Chondrocyte (in vitro differentiated cells): ENCODE measurements at places on chromosomes 2 and 18.

DNA sequence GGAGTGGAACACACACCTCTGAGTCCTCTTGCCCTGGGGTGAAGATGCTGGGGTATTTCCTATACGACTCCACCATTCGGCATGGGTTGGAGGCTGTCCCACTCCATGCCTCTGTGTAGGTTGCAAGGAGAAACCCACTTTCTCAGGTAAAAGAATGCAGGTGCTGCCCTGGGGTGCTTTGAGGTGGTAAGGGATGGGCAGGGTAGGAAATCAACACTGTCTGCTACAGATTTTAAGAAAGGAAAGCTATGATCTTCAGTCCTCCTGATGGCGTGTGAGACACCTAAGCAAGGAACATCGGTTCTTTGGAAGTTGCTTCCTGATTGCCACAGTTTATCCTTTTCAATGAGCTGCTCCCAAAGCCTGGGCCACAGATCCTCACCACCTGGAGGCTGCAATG is 209.2 kb downstream of the NCK2 start:
- no peak overlapping the region for H3K4me3 ChIP-seq
- H3K27me3 ChIP-seq: peaks cover 38% of the 10 kb centered on the region
- peaks cover 2% of the 10 kb centered on the region for H3K36me3 ChIP-seq
- DNase-seq: no peak
- H3K27ac ChIP-seq: no peak overlapping the region

DNA sequence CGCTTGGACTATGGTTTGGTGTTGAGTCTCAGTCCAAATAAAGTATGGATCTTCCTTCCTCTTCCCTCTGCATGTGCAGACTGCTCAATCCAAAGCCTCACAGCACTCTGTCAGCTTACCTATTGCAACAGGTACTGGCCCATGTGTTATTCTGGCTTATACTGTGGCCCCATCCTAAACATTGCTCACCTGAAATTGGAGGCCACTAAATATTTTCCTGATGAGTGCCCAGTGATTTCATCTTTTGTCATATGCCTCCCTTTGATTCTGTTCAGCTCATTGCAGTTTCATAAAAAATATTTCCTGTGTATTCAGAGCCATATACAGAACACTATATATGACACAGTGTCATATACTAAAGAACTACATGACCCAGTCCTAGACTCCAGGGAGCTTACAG is 86.3 kb upstream of the FAM136A start:
- H3K27me3 ChIP-seq: peaks cover 21% of the 10 kb centered on the region
- H3K4me3 ChIP-seq: no peak overlapping the region
- H3K4me1 ChIP-seq: no peaks in the 10 kb centered on the region
- H3K36me3 ChIP-seq: no peaks in the 10 kb centered on the region
- no peak for DNase-seq

- H3K4me1 ChIP-seq: peaks cover 7% of the 10 kb centered on the region
- no peak for DNase-seq
- H3K4me3 ChIP-seq: no peak overlapping the region
- no peak overlapping the region for H3K27ac ChIP-seq
- H3K36me3 ChIP-seq: peaks cover 7% of the 10 kb centered on the region
- H3K27me3 ChIP-seq: no peaks in the 10 kb centered on the region
These were observed 81.5 kb downstream of the ZNF407 start for GRCh38 chr18:74679006-74679678.

- no peak overlapping the region for H3K4me3 ChIP-seq
- no peak overlapping the region for H3K27ac ChIP-seq
- no peak for DNase-seq
- peaks cover 8% of the 10 kb centered on the region for H3K36me3 ChIP-seq
- peaks cover 58% of the 10 kb centered on the region for H3K4me1 ChIP-seq
These were observed 50.4 kb downstream of the UXS1 start for GRCh38 chr2:106143495-106144215.

DNA sequence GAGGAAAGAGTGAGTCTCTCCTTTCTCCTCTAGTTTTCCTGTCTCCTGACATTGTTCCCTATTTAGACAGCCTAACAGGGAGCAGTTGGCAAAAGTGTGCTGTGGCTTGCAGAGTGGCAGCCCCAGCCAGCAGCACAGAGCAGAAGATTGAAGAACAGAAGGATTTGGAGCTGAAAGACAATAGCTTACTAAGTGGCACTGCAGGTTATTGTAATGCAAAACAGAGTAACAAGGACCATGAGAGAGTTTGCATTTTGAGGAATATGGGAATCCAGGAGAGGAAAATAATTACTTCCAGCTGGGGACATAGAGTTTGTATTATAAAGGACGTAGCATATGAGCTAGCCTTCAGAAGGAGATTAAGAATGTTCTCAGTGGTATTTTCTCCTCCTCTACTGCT is 342.4 kb downstream of the AKAIN1 start:
- DNase-seq: no peak
- H3K27ac ChIP-seq: no peak overlapping the region
- H3K27me3 ChIP-seq: peaks cover 2% of the 10 kb centered on the region
- no peak overlapping the region for H3K4me3 ChIP-seq
- no peaks in the 10 kb centered on the region for H3K36me3 ChIP-seq

DNA sequence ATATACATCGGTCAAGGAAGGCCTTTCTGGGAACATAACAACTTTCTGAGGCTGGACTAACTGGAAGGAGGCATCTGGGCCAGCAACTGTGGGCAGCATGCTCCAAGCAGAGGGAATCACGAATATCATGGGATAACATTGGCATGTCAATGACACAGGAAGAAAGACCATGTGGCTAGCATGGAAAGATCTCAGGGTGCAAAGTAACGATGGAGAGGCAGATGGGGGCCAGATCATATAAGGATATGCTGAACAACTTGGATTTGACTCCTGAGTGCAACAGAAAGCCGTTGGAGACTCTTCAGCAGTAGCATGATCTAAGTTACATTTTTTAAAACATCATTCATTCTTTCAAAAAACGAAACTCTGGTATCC is 133.6 kb downstream of the FOXI3 start:
- H3K4me3 ChIP-seq: no peak overlapping the region
- H3K27ac ChIP-seq: no peak overlapping the region
- peaks cover 8% of the 10 kb centered on the region for H3K27me3 ChIP-seq
- no peak for DNase-seq

- no peak overlapping the region for H3K4me3 ChIP-seq
- no peaks in the 10 kb centered on the region for H3K27me3 ChIP-seq
- peaks cover 25% of the 10 kb centered on the region for H3K4me1 ChIP-seq
- H3K36me3 ChIP-seq: no peaks in the 10 kb centered on the region
- H3K27ac ChIP-seq: no peak overlapping the region
These were observed 40.6 kb upstream of the RFX8 start for GRCh38 chr2:101515477-101515876.

DNA sequence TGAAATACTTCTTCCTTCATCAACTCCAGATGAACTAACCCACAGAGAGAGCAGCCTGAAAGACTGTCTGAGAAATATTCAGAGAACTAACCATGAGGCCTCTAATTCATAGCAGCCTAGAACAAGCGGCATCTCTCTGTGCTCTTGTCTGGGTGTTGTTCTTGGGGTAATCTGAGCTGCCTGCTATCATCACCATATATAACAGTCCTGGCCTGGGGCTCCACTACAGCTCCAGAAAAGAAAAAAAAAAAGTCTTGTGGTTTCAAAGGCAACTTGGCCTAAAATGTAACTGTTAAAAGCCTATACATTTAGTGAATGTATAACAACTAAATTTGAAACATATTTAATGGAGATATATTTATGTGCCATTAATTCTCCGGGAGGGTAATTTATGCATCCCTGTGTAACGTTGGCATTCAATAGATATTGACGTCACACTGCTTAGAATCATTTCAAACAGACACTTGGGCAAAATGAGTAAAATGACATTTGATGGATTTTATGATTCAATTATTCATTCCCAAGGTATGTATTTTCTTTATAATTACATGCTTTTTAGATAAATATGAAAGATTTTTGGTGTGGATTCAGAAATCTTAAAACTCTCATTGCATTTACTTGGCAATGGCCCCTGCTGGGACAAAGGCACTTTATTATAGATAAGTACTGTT is 294.3 kb downstream of the HRH4 start:
- no peak for DNase-seq
- no peaks in the 10 kb centered on the region for H3K27me3 ChIP-seq
- H3K4me1 ChIP-seq: peaks cover 9% of the 10 kb centered on the region
- H3K27ac ChIP-seq: no peak overlapping the region

- H3K36me3 ChIP-seq: no peaks in the 10 kb centered on the region
- H3K27ac ChIP-seq: no peak overlapping the region
- no peak for DNase-seq
- H3K4me3 ChIP-seq: no peak overlapping the region
- peaks cover 2% of the 10 kb centered on the region for H3K27me3 ChIP-seq
- H3K4me1 ChIP-seq: no peaks in the 10 kb centered on the region
These were observed 191.8 kb downstream of the KCNH7 start for GRCh38 chr2:162646794-162647193.
